ENCODE measurements at places on chromosomes 5 and 9.

GRCh38 chr5:54272746-54273145 lies 37.6 kb downstream of the ARL15 start:
- no peak for DNase-seq

GRCh38 chr9:89295400-89295799 lies 15.6 kb upstream of the CKS2 start:
- DNase-seq = no peak

DNA sequence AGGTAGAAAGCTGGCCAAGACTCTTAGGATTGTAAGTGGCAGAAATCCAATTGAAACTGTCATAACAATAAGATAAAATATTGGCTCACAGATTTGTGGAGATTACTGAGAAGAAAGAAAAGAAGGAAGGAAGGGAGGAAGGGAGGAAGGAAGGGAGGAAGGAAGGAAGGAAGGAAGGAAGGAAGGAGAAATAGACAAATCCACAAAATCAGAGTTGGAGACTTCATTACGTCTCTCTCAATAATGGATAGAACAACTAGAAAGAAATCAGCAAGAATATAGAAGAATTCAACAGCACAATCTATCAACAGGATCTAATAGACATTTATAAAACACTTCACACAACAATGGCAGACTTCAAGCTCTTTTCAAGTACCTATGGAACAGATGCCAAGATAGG lies 17.9 kb upstream of the PAM start:
- DNase-seq = no peak

- DNase-seq = no peak
These were observed 220.9 kb downstream of the TRIM32 start for GRCh38 chr9:116907989-116908388.

DNA sequence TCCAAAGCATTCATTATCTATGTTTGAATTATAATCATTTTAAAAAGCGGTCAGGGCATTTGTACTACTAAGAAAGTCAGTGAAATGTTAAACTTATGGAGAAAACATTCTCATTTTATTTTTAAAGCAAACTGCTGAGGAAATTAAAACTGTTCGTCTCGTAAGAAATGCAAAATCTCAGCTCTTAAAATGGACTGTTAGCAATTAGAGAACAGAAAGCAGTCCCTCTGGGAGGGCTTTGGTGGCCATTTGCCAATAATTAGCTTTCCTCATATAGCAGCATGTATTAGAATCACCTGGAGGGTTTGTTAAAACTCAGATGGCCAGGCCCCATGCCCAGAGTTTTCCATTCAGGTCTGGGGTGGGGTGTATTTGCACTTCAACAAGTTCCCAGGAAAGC lies 120.7 kb upstream of the RASEF start:
- no peak for DNase-seq

DNA sequence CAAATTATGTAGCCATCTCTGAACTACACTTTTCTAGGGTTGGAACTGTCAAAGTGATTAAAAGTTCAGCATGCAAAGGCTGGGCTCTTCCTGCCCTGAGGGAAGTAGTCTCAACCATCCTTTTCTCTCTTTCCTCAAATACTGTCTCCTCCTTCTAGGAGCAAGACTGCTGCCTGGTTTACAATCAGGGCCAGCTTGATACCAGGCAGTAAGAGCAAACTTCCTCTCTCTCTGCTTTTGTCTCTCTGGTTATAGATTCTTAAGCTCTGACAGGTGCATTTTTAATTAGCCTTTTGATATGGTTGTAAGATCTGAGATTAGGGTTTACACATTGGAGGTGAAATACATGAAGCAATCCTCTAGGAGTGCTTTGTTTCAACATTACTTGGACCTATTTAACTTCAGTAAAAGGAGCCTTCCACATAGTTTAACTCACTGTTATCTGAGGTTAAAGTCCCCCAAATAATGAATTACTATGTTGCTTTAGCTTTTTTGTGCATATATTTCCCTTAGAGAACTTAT lies 436.1 kb downstream of the SPATA31D1 start:
- no peak for DNase-seq

DNA sequence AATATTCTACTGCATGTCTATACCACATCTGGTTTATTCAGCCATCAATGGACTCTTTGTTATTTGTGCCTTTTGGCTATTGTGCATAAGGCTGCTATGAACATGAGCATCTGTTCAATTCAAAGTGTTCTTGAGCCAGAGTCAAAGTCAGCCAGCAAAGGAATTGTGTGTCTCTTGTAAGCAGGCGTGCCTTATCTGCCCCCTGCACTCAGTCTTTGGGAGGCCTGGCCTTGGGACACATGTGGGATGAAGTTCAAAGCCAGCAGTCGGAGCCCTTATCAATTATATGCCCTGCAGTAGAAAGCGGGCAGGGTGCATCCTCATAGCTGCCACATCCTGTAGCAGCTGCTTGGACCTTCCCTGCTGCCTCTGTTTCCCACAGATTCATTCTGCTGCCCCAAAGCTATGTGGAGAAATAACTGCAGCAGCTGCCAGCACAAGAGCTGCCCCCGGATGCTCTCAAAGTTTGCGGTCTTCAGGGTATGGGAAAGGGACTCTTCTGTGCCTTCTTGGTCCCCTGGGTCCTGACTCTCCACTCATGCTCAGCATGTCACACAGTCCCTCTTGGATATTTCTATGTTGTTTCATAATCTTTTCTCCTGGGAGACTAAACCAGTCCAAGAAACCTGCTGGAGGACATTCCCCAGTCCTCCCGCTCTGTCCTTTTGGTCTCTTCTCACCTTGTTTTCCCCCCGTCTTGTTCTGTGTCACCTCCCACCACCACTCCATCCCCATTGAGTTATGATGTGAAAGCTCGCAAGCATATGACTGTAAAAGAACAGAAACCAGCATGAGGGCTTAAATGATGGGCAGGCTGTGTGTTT lies 35.9 kb downstream of the STOM start:
- DNase-seq = no peak

GRCh38 chr5:158907856-158908255 lies 191.9 kb downstream of the EBF1 start:
- DNase-seq = no peak

GRCh38 chr5:172715931-172716682 lies 54.9 kb downstream of the DUSP1 start:
- no peak for DNase-seq

- DNase-seq = no peak
These were observed 236.2 kb downstream of the SYK start for GRCh38 chr9:91037511-91038482.

DNA sequence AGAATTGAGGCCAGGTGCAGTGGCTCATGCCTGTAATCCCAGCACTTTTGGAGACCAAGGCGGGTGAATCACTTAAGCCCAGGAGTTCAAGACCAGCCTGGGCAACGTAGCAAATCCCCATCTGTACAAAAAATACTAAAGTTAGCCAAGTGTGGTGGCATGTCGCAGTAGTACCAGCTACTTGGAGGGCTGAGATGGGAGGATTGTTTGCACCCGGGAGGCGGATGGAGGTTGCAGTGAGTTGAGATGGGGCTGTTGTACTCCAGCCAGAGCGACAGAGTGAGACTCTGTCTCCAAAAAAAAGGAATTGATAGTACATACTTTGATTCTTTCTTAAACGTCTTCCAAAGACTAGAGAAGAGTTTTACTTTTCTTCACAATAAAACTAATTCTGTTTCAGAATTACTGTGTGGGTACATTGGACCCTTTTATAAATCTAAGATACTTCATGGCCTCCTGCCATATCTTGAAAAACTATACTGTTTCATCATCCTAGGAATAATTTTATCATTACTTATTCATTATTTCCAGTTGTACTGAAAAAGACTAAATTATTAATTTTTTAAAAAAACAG lies 132.0 kb upstream of the GRHPR start:
- no peak for DNase-seq

DNA sequence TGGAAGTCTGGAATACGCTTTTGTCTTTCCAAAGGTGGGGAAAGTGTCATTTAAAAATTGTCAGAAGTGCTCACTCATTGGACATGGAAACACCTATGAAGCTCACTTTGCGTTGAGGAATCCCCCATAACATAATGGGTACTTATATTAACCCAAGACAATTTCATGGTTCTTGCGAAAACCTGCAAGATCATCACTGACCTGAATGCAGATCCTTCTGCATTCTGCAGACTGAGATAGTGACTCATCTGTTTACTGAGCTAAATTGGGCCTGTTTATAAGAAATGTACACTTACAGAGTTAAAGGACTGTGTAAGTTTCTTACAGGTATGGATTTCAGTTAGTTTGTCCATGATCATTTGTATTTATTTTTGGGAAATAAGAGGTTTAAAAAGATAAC lies 153.0 kb downstream of the HMHB1 start:
- no peak for DNase-seq

- DNase-seq = no peak
These were observed 34.3 kb upstream of the OLFM1 start for GRCh38 chr9:135053133-135053532.

DNA sequence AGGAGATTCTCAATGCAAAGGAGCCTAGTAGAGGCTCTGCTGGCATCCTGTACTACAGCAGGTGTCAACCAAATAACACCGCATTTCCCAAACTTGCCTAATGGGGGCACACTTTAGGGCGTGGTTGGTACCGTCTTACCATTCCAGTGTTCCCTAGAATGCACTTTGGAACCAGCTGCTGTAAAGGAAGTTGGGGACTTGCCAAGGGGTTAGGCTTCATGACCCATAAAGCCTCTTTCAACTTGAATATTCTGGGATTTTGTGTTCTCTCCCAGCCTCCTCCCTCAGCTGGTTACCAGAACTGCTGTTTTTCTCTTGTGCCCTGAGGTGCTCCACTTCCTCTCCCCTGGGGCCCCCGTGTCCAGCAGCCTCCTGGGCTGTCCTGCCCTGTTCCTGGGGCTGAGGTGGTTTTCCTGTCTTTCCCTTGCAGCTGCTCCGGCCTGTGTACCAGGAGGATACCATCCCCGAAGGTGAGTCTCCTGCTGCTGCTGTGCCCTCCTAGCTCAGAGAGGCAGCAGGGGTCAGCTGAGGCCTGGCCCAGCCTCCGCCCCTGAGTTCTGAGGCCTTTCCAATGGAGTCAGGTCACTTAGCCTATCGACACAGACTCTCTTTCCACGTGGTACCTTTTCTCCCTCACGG lies 44.7 kb downstream of the RGS3 start:
- DNase-seq = no peak

GRCh38 chr5:35859101-35859661 lies 2.5 kb downstream of the IL7R start:
- DNase-seq = no peak

- DNase-seq = no peak
These were observed 42.0 kb downstream of the ELL2 start for GRCh38 chr5:95919658-95920057.

- DNase-seq = no peak
These were observed 28.8 kb downstream of the TCERG1 start for GRCh38 chr5:146475906-146476305.

DNA sequence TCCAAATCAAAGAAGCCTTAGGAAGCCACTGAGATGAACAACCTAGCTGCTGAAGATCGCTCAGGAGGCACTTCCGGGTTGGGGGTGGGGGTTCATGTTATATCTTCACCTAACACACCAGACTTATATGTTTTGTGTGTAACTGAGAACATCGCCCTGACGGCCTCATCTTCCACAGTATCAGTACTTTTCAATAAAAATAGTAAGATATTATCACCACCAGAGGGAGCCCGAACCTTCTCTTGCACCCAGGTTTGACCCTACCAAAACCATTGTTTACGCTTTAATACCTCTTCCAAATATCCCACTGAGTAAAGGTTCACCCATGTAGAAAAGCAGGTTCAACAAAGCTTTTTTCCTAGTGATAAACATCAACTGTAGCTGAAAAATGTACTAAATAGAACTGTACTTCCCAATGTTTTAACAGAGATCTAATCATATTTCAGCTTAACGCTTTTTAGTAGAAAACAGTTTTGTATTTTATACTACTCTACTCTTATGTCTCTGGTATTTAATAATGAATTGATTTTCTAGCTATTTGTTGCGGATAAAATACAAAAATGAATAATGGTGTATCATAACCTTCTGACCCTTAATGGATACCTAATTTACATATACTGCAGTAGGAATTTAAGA lies 244.0 kb downstream of the EPB41L4A start:
- DNase-seq = no peak

DNA sequence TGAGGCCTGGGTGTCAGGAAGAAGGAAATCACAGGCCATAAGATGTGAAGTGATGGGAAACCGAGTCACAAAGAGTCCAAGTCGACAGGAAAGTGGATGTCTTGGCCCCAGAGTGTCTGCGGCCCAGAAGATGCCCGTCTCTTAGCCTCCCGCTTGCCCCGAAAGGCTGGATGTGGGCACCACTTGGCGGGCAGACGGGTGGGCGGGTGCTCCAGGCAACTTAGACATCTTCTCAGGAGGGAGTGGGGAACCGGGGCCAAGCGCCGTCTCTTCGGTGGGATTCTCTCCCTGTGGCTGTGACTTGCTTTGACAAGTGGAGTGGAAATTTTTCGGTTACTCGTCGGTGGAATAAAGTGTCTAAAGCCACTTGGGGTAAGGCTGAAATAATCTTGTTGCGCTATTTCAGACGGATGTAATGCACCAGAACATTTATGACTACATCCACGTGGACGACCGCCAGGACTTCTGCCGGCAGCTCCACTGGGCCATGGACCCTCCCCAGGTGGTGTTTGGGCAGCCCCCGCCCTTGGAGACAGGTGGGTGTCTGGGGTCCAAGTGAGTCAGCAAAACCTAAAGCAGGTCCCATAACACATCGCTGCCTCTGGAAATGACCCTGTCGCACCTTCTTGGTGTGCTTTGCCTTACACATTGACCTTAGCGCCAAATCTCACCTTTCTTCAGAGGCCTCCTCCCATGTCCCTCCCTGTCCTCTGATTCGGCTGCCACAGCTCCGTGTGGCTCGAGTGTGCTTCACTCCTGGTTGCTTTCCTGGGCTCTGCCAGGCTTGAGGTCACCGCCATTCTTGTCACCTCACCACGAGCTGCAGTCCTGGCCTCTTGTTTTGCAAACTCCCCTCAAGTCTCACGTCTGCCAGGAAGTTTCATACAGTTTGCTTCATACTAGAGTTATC lies 20.4 kb upstream of the EXOC3 start:
- DNase-seq = no peak

DNA sequence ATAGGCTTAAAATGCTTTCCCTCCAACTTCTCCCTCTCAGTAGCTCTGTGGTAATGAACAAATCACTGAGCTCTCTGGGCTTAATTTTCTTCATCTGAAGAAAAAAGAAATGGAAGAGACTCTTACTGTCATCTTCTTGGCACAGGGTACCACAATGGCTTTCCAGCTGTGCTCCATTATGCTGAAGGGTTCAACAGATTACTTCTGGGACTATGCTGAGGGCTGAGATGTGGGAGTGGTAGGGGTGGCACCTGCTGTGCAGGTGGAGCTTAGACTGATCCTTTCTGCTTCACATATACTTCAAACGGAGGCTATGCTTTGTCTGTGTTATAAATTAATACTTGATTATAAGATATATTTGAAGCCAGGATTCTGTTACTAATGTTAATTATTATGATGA lies 840.2 kb upstream of the C9orf72 start:
- DNase-seq = no peak

DNA sequence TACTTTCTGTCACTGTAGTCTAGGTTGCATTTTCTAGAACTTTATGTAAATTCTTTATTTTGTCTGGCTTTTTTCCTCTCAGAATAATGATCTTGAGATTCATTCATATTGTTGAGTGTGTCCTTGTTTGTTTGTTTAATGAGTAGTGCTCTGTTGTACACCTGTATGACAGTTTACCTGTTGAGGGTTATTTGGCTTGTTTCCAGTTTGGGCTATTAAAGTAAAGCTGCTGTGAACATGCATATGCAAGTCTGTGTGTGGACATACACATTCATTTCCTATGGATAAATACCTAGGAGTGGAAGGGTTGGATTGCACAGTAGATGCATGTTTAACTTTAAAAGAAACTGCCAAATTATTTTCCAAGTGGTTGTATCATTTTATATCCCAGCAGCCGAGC lies 30.4 kb downstream of the MVB12B start:
- DNase-seq = no peak

GRCh38 chr5:77546-77945 lies 14.4 kb upstream of the PLEKHG4B start:
- no peak for DNase-seq

GRCh38 chr5:77709993-77710685 lies 66.0 kb downstream of the TBCA start:
- DNase-seq = no peak

Measured in stimulated activated CD8-positive, alpha-beta memory T cell treated with anti-CD3 and anti-CD28 coated beads, Interleukin-2, amount 100 ng/mL, for 1 hour (primary cell).